Activated B cell treated with CpG ODN at 0.5 μM for 24 hours (primary cell): ENCODE measurements at places on chromosomes 4 and X.

DNA sequence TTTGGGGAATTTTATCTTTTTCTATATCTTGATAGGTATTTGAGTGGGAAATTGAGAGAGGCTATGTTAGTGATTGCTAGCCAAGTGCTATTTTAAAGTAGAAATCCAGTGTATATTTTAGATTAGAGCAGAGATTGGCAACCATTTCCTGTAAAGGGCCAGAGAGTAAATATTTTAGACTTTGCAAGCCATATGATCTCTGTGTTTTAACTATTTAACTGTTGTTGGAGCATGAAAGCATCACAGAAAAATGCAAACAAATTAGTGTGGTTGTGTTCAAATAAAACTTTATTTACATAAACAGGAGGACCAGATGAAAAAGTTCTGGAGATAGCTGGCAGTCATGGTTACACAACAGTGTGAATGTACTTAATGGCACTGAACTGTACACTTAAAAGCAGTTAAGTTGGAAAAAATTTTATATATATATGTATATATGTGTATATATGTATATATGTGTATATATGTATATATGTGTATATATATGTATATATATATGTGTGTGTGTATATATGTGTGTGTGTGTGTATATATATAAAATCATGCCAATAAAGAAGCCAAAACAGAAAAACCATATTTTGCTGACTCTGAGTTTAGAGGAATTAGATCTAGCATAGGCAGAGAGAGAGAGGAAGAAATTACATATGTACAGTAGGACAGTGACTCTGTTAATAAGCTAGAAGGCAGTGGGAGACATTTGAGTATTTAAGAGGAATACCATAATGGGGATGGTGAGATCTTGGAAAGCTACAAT is 83.4 kb downstream of the TMEM164 start:
- no peaks in the 10 kb centered on the region for H3K36me3 ChIP-seq
- H3K27me3 ChIP-seq = no peaks in the 10 kb centered on the region
- H3K27ac ChIP-seq = no peak overlapping the region
- no peak for DNase-seq
- no peak overlapping the region for H3K4me3 ChIP-seq

GRCh38 chr4:70958681-70959080 is 34.8 kb upstream of the DCK start:
- no peaks in the 10 kb centered on the region for H3K27me3 ChIP-seq
- H3K4me3 ChIP-seq = no peak overlapping the region
- no peak for DNase-seq
- H3K27ac ChIP-seq = no peak overlapping the region
- no peaks in the 10 kb centered on the region for H3K4me1 ChIP-seq

DNA sequence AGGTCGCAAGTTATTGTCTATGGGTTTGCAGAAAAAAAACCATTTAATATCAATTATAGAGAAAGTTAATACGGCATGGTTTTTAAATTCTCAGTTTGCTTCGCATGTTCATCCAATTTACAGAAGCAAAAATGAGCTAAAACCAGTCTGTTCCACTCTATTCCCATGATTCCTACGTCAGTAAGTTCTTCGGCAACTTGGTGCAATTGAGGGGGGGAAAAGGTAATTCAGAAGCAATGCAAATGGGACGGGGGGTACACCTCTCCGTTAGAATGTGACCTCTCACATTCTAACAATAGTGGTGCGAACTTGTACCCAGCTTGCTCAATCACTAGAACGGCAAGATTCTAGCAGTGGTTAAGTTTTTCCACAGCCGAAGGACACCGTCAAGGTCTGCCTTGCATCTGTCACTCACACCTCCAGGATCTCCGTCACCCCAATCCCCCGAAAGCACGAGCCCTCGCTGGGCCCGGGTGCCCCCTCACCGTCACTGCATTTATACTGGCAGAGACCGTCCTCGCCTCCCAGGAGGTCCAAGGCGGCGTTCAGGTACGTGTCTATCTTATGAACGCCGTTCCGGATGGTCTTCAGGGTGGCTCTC is 653 bp downstream of the PLA2G12A start:
- H3K4me3 ChIP-seq = peak overlapping the region; percentile 90
- H3K4me1 ChIP-seq = peaks cover 12% of the 10 kb centered on the region
- no peak for DNase-seq
- H3K36me3 ChIP-seq = peaks cover 8% of the 10 kb centered on the region
- H3K27me3 ChIP-seq = no peaks in the 10 kb centered on the region
- H3K27ac ChIP-seq = peak overlapping the region; percentile 74

DNA sequence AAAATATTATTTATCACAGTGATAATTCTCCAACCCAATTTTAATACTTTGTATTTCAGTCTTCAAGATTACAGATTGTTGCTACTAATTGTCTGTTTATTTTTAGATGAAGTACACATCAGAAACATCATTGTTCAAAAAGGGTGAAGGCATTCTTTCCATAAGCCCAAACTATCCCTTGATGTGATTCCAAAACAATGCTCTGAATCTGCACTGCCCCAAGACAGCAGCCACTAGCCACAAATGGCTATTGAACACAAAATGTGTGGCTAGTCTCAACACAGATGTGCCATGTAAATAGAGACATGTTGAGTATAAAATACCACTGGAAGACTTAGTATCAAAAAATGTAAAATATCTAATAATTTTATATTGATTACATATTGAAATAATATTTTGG is 150.7 kb upstream of the MAB21L2 start:
- H3K4me3 ChIP-seq = no peak overlapping the region
- H3K27ac ChIP-seq = no peak overlapping the region
- H3K4me1 ChIP-seq = no peaks in the 10 kb centered on the region
- peaks cover 47% of the 10 kb centered on the region for H3K36me3 ChIP-seq

- no peak for DNase-seq
- H3K36me3 ChIP-seq = no peaks in the 10 kb centered on the region
- H3K4me1 ChIP-seq = no peaks in the 10 kb centered on the region
- H3K4me3 ChIP-seq = no peak overlapping the region
- no peaks in the 10 kb centered on the region for H3K27me3 ChIP-seq
Observed at GRCh38 chrX:29691044-29691443, 524.3 kb upstream of the MAGEB2 start.

DNA sequence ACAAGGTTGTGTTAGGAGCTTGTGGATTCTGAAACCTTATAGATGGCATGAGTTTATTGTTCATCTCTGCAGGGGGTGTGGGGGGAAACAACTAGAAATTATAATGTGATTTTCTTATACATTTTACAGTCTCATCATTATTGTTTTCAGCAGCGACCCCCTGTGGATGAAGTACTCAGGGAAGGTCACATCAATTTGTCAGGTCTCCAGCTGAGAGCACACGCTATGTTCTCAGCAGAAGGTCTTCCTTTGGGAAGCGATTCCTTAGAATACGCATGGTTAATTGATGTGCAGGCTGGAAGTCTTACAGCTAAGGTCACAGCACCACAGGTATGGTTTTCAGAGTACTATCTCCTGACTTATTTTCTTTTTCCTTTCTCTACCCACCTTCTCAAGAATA is 72.2 kb downstream of the BLTP1 start:
- H3K27ac ChIP-seq = no peak overlapping the region
- no peak overlapping the region for H3K4me3 ChIP-seq
- peaks cover 71% of the 10 kb centered on the region for H3K36me3 ChIP-seq
- no peaks in the 10 kb centered on the region for H3K4me1 ChIP-seq
- DNase-seq = no peak

GRCh38 chrX:69153060-69153730 is 12.1 kb downstream of the PJA1 start:
- DNase-seq = no peak
- no peaks in the 10 kb centered on the region for H3K36me3 ChIP-seq
- H3K27ac ChIP-seq = no peak overlapping the region
- no peaks in the 10 kb centered on the region for H3K27me3 ChIP-seq
- no peak overlapping the region for H3K4me3 ChIP-seq
- H3K4me1 ChIP-seq = no peaks in the 10 kb centered on the region

DNA sequence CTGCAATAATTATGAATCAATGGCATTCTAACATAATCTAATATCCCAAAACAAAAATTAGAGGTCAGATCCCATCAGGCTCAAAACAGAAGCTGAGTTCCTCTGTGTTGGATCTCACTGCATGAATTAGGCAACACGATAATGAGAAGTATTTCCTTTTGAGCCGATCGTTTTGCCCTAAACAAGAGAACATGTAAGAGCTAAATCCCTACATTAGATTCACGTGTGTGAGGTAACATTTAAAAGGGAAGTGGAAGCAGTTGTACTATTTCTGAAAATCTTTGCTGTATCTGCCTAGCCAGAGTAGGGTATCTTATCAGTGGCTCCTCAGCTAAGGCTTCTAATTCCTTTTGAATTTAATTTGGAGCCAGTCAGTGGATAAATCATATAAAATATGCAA is 115.6 kb downstream of the C4orf51 start:
- H3K27ac ChIP-seq = no peak overlapping the region
- H3K4me3 ChIP-seq = no peak overlapping the region
- no peaks in the 10 kb centered on the region for H3K27me3 ChIP-seq
- no peak for DNase-seq
- no peaks in the 10 kb centered on the region for H3K4me1 ChIP-seq

DNA sequence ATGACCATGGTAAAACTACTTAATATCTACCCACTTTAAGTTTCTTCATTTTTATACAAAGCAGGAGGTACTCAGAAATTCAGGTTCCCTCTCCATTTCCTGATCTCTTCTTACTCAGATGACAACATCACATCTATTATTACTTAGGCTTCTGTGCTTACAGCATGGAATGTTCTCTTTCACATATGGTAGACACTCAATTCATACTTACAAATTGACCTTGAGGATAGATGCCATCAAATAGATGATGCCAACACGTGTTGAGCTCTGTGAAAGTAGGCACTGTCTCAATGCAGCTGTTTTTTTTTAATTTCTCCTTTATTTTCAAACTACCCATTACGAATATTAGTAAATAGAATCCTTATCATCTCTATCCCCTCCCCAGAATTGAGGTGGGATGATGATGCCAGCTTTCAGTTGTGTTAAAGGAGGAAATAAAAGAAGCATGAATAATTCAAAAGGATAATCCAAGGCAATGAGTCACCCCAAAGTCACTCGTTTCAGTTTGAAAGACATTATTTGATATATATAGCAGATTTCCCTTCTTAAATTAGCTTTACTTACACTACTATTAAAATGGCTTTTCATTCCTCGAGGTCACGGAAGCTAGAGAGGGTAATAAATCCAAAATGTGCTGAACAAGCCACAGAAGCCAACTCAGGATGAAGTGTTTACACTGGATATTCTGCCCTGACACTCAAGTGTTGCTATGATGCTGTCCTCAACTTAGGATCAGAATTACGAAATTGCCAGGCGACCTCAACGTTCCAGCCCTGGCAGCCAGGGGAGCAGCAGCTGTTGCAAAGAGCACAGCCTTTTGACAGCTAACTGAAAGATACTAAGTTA is 124.2 kb upstream of the EOLA2 start:
- H3K27ac ChIP-seq = no peak overlapping the region
- DNase-seq = no peak
- no peak overlapping the region for H3K4me3 ChIP-seq
- H3K27me3 ChIP-seq = no peaks in the 10 kb centered on the region
- no peaks in the 10 kb centered on the region for H3K4me1 ChIP-seq

DNA sequence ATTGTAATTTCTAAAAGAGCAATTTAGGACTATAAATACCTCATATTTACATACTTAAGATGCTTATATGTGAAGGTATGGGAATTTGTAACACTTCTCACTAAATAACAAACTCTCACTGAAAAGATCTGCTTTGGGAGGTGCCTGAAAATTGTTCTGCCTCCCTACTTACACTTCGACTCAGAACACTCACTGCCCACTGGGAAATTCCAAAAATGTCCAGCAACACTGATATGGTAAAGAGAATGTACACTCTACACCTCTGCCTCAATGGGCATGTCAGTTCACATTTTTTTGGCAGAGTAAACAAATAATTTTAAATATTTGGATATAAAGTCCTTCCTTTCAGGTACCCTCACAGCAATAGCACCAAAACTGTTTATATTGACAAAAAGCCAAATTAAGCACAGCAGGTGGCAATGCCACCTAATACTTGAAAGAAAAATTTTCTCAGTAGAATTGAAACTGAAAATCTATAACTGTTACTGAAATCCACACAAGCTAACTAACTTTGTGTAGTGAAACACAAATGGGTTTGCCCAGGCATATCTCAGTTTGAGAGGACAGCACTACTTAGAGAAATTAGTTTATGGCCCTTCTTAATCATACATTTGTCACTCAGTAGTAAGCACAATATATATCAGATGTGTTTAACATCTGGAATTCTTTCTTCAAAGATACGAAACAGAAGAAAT is 67.1 kb downstream of the PRDM5 start:
- no peak overlapping the region for H3K4me3 ChIP-seq
- DNase-seq = no peak
- H3K27ac ChIP-seq = no peak overlapping the region
- H3K36me3 ChIP-seq = no peaks in the 10 kb centered on the region

DNA sequence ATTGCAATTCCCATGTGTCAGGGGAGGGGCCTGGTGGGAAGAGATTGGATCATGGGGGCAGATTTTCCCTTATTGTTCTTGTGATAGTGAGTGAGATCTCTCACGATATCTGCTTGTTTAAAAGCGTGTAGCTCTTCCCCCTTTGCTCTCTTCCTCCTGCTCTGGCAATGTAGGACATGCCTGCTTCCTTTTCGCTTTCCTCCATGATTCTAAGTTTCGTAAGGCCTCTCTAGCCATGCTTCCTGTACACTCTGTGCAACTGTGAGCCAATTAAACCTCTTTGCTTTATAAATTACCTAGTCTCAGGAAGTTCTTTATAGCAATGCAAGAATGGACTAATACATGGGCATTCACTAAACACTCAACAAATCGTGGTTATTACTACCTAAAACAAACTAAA is 37.2 kb upstream of the PAPSS1 start:
- DNase-seq = no peak
- H3K4me3 ChIP-seq = no peak overlapping the region
- peaks cover 10% of the 10 kb centered on the region for H3K4me1 ChIP-seq
- H3K27ac ChIP-seq = no peak overlapping the region

- no peak for DNase-seq
- no peak overlapping the region for H3K27ac ChIP-seq
- no peak overlapping the region for H3K4me3 ChIP-seq
- no peaks in the 10 kb centered on the region for H3K4me1 ChIP-seq
- no peaks in the 10 kb centered on the region for H3K27me3 ChIP-seq
Observed at GRCh38 chrX:153865321-153865580, 20.7 kb downstream of the L1CAM start.

DNA sequence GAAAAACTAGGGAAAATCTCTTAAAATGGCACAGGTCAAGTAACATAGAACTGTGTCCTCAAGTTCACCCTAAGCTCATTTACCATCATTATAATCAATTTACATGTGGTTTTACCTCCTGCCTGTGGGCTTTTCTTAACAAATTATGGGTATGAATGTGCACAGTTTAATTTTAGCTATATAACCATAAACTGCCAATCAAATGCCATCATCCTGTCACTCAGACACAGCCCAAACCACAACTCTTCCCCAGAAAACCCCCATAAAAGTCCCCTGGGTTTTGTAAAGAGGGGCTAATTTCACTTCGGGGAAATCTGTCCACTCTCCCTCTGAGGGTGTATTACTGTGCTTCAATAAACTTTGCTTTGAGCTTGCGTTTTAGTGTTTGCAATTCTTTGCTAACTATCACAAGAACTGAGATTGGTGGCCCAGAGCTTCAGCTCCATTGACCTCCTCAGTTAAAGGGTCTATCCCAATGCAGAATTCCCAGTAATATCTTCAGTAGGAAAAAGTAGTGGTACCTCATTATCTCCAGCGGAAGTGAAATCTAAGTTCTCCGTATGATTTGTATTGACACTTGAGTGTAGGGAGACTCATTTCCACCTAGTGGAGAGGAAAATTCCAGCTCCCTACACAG is 394.6 kb downstream of the SPOCK3 start:
- H3K4me3 ChIP-seq = no peak overlapping the region
- H3K36me3 ChIP-seq = no peaks in the 10 kb centered on the region
- DNase-seq = no peak
- peaks cover 7% of the 10 kb centered on the region for H3K4me1 ChIP-seq
- no peaks in the 10 kb centered on the region for H3K27me3 ChIP-seq
- no peak overlapping the region for H3K27ac ChIP-seq
